HuH-7 (cell line): ENCODE measurements at places on chromosomes 2 and 18.
A peak's percentile ranks its signal among the peaks of the same experiment; 100 is the strongest.

- no peak for DNase-seq
Observed at GRCh38 chr2:55992455-55992854, 68.9 kb upstream of the EFEMP1 start.

DNA sequence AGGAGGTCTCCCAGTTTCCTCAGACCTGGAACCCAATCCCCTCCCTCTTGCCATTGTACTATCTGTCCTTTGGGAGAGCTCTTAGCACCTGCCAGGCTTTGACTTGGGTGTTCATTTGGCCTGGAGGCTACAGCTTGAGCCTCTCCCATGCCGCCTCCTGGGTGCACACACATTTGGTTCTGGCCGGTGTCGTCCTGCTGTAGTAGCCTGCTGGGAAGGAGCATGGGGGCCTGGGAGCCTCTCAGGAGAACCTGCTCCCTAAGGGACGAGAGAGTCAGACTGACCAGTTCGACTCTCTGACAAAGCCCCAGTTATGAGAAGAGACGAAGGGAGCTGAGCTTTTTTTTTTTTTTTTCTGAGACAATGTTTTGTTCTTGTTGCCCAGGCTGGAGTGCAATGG is 7.4 kb upstream of the SFTPB start:
- DNase-seq, result no peak

- DNase-seq, result no peak
Observed at GRCh38 chr18:55457028-55457427, 131.0 kb downstream of the TCF4 start.

GRCh38 chr2:75311993-75312392 is 112.7 kb upstream of the TACR1 start:
- peak; percentile 13 for DNase-seq

DNA sequence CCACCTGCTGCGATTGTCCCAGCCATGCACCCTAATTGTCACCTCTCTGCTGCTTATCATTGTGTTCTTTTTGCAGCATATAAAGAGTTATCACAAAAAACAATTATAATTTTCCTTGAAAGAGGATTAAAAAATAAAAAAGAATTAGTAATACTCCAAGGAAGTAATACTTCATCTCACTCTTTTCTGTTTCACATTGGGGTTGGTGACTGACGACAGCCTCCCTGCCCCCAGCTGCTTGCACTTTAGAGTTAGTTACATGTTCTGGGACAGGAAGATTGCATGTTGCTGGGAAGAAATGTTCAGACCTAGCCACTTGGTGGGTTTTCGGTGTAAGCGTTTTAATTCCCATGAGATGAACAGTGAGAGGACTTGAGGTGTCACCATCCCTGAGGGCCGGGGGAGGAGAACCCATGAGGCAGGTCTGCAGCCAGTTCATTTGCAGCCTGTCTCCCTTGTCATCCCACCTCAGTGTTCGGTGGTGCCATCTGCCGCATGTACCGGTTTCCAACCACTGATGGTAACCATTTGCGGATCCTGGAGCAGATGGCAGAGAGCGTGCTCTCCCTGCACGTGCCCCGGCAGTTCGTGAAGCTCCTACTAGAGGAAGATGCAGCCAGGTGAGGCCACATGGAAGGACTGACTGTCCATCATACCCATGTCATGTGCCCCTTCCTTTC is 69.1 kb downstream of the COA5 start:
- DNase-seq, result no peak

DNA sequence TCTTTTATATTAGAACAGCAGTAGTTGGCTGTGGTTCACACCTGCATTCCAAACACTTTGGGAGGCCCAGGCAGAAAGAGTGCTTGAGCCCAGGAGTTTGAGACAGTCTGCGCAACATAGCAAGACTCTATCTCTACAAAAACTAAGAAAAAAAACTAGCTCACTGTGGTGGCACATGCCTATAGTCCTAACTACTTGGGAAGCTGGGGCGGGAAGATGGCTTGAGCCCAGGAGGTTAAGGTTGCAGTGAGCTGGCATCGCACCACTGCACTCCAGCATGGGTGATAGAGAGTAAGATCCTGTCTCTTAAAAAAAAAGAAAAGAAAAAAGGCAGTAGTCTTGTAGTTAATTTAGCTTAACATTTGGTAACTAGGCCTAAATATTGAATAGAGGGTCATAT is 136.6 kb downstream of the AGPS start:
- no peak for DNase-seq

DNA sequence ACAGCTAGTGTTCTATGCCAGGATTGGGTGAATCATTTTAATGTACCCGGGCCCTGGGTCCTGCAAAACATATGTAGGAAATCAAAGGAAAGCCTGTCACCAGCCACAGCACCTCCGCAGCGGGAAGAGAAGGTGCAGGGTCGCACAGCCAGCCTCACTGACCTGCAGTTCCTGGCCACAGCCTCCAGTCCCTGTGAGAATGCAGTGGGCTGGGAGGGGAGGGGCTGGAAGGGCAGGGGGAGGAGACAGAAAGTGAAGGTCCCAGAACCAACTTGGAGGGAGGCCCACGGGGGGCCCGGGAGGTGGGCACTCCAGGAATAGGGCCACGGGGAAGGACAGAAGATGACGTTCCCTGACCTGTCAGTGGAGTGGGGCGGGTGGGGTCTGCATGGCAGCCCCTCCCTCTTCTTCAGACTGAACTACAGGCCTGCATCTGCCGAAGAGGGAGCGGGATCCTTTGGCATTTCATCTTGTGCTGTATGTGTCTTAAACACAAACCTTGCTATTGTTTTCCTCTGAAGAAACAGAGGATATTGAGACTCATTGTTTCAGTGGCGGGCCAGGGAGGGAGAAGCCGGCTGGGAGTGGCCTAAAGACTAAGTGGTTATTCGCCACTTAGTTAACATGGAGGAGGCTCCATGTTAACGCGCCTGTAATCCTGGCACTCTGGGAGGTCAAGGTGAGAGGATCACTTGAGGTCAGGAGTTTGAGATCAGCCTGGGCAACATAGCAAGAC is 7.5 kb downstream of the MAL start:
- no peak for DNase-seq

- no peak for DNase-seq
Observed at GRCh38 chr2:97732436-97733340, 19.3 kb downstream of the ZAP70 start.

DNA sequence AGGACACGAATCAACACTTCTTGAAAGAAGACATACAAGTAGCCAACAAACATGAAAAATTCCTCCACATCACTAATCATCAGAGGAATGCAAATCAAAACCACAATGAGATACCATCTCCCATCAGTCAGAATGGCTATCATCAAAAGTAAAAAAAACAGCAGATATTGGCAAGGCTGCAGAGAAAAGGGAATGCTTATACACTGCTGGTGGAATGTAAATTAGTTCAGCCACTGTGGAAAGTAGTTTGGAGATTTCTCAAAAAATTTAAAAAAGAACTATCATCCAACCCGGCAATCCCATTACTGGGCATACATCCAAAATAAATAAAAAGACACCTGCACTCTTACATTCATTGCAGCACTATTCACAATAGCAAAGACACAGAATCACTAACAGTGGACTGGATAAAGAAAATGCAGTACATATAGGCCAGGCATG is 78.7 kb downstream of the GRB14 start:
- DNase-seq, result no peak

DNA sequence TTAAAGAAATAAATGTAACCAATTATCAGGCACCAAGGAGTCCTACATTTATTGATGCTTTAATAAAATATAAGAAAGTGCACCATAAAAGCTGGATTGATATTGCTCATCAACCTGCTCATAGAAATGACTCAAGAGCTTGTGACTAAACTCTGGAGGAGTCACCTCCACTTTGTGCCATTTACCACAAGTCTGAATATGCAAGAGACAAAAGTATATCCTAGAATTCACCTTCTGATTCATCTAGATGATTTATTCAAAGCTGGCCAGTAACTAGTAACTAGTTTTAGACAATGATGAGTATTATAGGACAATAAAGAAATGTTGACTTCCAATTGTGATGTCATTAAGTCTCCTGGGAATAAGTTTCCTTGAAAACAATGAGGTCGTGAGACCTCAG is 146.0 kb upstream of the SOX11 start:
- no peak for DNase-seq

DNA sequence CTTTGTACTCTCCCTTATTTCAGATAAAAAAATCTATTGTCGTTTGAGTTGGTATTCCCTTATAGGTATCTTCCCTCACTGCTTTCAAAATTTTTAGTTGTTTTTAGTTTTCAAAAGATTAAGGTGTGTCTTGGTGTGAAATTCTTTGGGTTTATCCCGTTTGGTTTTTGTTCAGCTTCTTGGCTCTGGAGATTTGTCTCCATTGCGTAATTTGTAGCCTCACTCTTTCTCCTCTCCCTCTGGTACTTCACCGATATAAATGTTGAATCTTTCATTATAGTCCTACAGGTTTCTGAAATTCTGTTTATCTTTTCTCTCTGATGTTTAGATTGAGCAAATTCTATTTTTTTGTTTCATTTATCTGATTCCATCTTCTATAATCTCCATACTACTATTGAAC is 113.8 kb upstream of the HS6ST1 start:
- no peak for DNase-seq

- no peak for DNase-seq
Observed at GRCh38 chr2:45776160-45776955, 124.9 kb downstream of the PRKCE start.

DNA sequence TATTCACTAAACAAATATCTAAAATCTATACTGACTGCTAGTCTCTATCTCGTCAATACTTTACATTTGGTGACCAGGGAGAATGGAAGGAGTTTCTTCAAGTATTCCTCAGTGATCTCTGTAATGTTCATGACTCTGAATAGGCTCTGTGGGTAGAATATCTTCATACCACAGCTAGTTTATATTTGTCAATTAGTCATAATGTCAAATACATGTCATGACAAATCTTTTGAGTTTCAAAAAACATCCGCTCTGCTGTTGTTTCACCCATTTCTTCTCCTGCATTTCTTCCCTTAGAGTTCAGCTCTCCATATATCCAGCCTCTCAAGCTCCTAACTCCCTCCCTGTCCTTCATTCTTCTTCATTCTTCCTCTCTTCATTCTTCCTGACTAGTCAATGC is 206.5 kb upstream of the FANCL start:
- DNase-seq, result no peak

DNA sequence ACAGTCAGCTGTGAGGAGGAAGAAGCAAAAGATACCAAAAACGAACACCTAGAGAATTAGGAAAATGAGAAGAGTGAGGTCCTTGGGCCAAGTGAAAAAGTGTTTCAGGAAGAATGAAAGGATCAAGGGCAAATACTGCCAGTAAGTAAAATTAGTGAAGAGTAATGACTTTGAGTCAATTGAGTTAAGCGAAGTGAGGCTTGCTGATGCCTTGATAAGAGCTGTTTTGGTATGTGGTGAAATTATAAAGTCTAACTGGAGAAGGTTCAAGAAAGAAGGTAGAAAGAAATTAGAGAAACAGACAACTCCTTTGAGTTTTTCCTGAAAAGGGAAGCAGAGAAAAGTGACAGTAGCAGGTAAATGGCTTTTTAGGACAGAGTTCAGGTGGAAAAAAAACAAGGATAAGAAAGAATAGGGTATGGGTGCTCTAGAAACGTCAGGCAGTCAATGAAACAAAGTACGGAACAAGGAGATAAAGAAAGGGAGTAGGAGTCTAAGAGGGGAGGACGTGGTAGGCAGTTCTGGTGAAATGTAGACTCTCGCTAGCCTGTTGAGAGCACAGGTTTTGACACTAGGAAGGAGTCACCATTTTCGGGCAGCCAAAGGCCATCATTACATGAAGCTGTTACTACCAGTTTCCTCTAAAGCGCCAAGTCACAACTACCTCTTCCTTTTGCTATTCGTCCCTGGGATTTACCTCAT is 42.9 kb downstream of the SMC6 start:
- no peak for DNase-seq

DNA sequence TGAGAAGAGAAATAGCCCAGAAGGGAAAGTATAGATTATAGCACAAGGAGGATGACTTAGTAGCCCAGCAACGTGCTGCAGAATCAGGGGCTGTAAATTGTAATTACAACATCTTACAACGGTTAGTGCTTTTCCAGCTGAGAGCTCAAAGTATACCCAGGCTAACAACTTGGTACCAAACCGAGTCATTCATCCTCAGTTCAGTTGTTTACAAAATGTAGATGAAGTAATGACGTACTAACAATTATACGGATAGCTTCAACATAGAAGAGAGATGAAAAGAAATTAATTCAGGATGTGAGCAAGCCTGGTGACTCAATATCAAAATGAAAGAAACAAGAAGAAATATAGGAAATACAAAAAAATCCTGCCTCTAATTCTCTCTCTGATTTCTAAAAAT is 99.2 kb downstream of the DYNAP start:
- no peak for DNase-seq

- no peak for DNase-seq
Observed at GRCh38 chr2:230525682-230526081, 109.7 kb downstream of the SP100 start.

- DNase-seq, result no peak
Observed at GRCh38 chr2:225378984-225379383, 20.5 kb upstream of the NYAP2 start.

GRCh38 chr2:241635756-241636155 is 1.2 kb downstream of the THAP4 start:
- no peak for DNase-seq

GRCh38 chr2:203030991-203031390 is 16.3 kb downstream of the NBEAL1 start:
- DNase-seq, result no peak

DNA sequence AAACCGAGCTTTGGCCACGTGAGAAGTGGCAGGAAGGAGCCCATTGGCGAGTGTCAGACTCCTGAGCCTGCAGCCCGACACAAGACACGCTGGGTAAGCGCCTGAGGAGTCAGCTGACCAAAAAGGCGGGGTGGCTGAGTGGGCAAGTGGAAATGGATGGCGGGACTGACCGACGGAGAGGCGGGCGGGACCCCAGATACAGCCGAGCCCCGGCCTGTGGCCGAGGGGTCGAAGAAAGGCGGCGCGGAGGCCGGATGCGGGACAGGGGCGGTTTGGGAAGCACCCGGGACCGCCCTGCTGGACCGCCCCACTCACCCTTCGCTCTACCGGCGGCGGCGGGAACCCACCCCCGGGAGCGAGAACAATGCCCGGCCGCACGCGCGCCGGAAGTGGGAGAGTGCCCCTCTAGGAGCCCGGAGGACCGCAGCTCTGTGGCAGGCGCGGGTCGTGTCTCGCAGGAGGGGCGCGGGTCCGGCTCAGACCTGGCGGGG is 22.8 kb downstream of the ZSCAN30 start:
- no peak for DNase-seq

DNA sequence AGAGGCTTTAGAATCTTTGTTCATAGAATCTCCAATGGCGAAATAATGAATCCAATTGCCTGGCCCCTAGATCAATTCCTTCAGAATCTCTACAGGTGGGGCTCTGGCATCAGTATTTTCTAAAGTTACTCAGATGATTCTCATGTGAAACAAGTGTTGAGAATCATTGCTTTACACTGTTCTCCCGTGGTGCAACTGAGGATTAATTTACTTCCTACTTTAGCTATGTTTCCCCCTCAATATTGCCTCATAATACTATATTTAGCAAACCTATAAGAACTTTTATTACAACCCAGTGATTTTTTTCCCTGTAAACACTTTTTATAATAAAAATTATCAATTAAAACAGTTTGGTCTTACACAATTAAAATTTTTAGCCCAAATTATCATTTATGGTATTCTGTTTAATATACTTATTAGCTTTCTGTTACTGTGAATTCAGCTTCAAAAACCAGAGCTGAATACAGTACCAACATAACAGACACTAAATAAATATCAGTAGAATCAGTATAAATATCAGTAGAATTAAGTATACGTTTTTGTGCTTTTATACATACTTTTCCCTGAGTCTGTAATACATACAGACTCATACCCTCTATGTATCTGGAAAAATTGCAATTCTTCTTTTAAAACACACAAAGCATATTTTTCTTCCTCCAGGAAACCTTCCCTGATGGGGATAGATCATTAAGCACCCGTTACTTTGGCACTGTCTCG is 20.8 kb downstream of the SLC38A11 start:
- DNase-seq, result no peak
